CD4-positive, alpha-beta T cell treated with Interleukin-6 for 4 hours (primary cell): ENCODE measurements at places on chromosomes 2 and 18.

- no peak for DNase-seq
These were observed 149.0 kb upstream of the ZNF516 start for GRCh38 chr18:76643996-76644395.

DNA sequence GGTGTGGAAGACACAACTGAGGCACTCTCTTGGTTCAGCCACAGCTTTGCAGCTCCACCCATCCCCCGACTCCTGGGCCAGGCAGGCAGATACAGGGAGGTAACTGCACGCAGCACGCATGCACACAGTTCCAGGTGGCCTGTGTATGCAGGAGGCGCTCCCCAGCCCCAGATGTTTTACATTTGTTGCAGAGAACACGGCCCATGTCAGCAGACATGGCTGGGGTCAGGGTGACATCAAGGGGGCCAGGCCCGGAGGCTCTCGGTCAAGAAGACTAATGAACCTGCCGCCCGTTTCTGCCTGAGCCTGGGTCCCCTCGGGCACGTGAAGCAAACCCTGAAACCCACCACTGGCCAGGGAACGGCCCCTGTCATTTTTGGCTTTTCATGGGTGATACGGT lies 57.3 kb downstream of the TWIST2 start:
- no peak for DNase-seq

DNA sequence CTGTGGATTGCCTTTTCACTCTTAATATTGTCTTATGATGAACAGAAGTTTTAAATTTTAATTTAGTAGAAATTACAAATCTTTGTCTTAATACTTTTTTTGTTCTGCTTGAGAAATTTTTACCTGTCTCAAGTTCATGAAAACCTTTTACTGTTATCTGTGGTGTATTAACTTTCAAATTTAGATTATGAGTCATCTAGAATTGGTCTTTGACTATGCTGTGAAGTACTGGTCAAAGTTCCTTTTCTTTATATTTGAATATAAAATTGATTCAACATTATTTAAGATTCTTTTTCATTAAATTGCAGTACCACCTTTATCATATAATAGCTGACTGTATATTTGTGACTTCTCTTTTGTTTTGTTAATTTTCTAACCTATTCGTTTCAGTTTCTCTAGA lies 1385.5 kb upstream of the ZEB2 start:
- no peak for DNase-seq

DNA sequence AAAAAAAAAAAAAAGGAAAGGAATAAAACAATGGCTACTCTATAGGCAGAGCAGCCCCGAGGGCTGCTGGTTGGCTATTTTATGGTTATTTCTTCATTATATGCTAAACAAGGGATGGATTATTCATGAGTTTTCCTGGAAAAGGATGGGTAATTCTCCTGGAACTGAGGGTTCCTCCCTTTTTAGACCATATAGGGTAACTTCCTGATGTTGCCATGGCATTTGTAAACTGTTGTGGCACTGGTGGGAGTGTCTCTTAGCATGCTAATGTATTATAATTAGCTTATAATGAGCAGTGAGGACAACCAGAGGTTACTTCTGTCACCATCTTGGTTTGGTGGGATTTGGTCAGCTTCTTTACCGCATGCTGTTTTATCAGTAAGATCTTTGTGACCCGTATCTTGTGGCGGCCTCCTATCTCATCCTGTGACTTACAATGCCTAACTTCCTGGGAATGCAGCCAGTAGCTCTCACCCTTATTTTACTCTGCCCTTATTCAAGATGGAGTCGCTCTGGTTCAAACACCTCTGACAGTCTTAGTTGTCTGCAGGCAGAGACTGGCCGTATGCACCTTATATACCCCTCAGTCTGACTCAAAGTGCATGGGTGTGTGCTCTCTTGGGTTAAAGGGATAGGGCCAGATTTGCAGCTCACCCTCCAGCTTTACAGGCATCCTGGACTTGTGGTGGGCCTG lies 57.7 kb downstream of the HAUS1 start:
- no peak for DNase-seq

DNA sequence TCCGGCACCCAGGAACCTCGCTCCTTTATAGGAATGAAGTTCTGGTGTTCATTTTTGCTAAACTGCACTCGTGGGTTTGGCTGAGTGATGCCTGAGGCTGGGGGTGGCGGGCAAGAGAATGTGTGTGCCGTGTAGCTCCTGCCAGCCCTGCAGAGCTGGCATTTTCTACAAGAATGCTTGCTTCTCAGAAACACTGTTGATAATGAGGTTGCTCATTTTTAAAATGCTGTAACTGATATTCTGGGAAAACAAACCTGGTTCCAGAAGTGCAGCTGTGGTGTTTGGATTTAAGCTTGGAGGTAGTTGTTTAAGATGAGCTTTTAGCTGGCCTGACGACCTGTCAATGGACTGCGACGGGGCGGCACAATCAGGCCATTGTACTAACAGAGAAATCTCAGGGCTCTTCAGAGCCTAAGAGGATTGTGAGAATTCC lies 511.9 kb upstream of the TNP1 start:
- no peak for DNase-seq

GRCh38 chr2:45254025-45254424 lies 244.8 kb upstream of the SIX2 start:
- no peak for DNase-seq

GRCh38 chr2:240207661-240208060 lies 67.2 kb upstream of the OTOS start:
- no peak for DNase-seq

GRCh38 chr18:34742891-34743341 lies 32.8 kb downstream of the DTNA start:
- no peak for DNase-seq

DNA sequence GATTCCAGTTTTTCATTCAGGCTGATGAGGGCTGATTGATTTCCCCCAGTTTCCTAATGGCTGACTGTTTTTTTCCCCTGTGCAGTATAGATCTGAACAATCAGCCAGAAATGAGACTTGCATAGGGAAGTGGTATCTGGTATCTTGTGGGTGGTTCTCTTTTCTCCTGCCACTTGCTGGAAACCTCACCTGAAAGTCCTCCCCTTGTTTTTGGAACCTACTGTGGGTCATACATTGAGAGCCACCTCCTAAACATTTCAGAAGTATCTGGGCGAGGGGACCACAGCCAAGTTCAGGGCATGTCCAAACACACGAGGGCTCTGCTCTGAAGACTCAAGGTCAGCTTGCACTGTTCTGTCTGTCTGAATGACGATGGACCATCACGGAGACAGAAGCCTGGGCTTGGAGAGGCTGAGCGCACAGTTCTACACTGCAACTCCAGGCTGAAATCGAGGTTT lies 19.3 kb downstream of the ALPK2 start:
- no peak for DNase-seq

DNA sequence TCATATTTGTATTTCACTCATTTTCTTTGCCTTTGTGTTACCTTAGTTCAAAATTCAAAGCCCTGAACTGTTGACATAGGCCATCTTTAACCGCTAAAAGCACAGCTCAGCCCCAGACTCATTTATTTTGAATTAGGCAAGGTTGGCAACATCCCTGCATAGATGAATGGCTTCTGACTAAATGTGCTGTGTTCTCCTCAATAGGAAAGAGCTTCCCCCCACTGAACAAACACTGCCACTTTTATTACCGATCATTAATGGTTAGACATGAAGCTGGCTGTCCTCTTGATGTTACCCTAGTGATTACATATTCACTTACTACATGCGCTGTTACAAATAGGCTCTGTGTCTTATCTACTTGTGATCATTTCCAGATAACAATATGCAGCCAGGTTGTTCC lies 170.7 kb downstream of the ADCYAP1 start:
- no peak for DNase-seq
